ENCODE measurements at places on chromosomes 7 and 10. TPM values are rescaled to one million over a fixed set of nuclear protein-coding genes. Genes with fewer than 3 reads are reported as not detected.

The DMBT1 gene
- 42.2 TPM for total RNA-seq

The C10orf62 gene
- total RNA-seq = not detected

The TBX20 gene
- total RNA-seq = not detected

The FXYD4 gene
- not detected for total RNA-seq

The PRKRIP1 gene
- 27.5 TPM for total RNA-seq

The NACAD gene
- 5.2 TPM for total RNA-seq

The TUBAL3 gene
- total RNA-seq = 29.5 TPM

The RELN gene
- 1.00 TPM for total RNA-seq

DNA sequence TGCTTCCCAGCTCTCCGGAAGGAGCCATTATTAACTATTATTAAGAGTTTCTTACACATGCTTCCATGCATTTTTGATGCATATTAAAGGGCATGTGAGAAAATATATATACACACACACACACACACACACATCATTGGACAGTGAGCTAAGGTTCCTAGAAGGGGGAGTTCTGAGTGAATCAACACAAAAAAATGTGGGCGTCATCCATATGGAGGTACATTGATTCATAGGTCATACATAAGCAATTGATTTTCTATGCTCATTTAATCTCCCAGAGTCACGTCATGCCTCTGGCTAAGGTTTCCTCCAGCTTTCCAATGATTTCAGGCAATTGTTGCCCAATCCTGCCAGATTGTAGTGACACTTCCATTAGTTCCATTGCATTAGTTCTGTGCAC, 269.4 kb downstream of the DNAJB9 start:
- H3K27me3 ChIP-seq = no peaks in the 10 kb centered on the region
- H3K4me1 ChIP-seq = no peaks in the 10 kb centered on the region
- H3K36me3 ChIP-seq = no peaks in the 10 kb centered on the region
- no peak overlapping the region for H3K27ac ChIP-seq
- DNase-seq = no peak
- no peak overlapping the region for H3K4me3 ChIP-seq

GRCh38 chr10:4649886-4650508, 176.0 kb upstream of the AKR1E2 start:
- H3K27ac ChIP-seq = no peak overlapping the region
- H3K4me1 ChIP-seq = no peaks in the 10 kb centered on the region
- H3K27me3 ChIP-seq = no peaks in the 10 kb centered on the region
- no peaks in the 10 kb centered on the region for H3K36me3 ChIP-seq
- no peak overlapping the region for H3K4me3 ChIP-seq
- DNase-seq = no peak

GRCh38 chr7:122305475-122306319, 1.1 kb upstream of the FEZF1 start:
- no peak overlapping the region for H3K4me3 ChIP-seq
- H3K27me3 ChIP-seq = peaks cover 100% of the 10 kb centered on the region
- no peak for DNase-seq

DNA sequence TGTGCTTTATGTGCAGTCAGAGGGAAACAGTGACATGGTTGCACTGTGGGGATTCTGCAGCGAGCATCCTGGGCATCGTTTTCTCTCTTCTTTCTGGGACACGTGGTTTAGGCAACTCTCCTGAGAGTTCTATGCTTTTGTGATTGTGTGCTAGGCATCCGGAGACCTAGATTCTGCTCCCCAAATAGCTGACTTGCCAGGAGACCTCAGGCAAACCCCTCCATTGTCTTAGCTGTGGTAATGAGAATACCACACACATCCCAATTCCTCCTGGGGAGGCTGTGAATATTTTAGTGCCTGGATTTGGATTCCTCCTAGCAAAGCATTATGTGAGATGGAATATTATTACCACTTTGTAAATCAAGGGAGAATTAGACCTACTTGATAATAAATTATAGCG, 611.9 kb upstream of the C7orf33 start:
- H3K36me3 ChIP-seq = no peaks in the 10 kb centered on the region
- H3K4me1 ChIP-seq = no peaks in the 10 kb centered on the region
- no peak overlapping the region for H3K27ac ChIP-seq
- H3K4me3 ChIP-seq = no peak overlapping the region

DNA sequence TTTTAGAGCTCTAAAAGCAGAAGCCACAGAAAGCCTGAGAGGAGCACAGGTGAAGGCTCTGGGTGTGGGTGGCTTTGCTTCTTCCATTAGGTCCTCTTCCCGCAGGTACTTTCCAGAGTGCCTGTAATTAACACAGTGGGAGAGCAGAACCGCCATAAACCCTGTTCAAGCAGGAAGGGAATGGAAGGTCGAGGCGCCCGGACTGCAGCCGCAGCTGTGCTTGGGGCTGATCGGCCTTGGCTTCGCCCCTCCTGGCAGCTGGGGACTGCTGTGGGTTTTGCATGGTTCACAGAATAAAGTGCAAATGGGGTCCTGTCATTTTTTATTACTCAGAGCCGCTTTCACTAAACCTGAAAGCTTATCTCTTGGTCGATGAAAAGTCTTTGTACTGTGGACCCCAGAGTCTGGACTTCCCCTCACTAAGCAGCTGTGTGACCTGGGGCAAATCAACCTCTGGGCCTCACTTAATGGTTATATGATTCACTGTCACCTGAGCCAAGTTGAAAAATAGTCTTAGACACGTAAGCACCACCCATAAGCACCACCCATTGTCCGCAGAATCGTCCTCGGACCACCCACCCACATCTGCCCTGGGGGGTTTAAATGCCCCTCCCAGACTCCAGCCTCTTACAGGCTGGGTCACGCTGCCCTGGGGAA, 100.9 kb downstream of the XRCC2 start:
- H3K4me1 ChIP-seq = no peaks in the 10 kb centered on the region
- no peak for DNase-seq
- H3K27ac ChIP-seq = no peak overlapping the region

- H3K4me3 ChIP-seq = no peak overlapping the region
- no peaks in the 10 kb centered on the region for H3K36me3 ChIP-seq
- peaks cover 6% of the 10 kb centered on the region for H3K4me1 ChIP-seq
Observed at GRCh38 chr7:110835849-110836248, 255.1 kb upstream of the LRRN3 start.

DNA sequence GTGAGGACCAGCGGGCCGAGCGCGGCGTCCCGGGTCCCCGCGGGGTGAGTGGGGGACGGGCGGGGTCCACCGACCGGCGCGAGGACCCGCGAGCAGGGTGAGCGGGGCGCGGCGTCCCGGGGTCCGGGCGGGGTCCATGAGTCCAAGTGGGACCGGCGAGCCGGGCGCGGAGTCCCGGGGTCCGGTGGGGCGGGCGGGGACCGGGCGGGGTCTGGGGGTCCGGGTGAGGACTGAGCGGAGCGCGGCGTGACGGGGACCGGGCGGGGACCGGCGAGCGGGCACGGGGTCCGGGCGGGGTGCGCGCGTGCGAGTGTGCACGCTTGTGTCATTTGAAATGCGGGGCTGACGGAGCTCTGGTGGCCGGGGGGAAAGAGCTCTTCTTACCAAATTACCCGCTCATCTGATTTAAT, 765 bp downstream of the CELF2 start:
- peak; percentile 33 for DNase-seq
- no peaks in the 10 kb centered on the region for H3K36me3 ChIP-seq
- peak overlapping the region; percentile 79 for H3K4me3 ChIP-seq
- peak overlapping the region; percentile 90 for H3K27ac ChIP-seq

DNA sequence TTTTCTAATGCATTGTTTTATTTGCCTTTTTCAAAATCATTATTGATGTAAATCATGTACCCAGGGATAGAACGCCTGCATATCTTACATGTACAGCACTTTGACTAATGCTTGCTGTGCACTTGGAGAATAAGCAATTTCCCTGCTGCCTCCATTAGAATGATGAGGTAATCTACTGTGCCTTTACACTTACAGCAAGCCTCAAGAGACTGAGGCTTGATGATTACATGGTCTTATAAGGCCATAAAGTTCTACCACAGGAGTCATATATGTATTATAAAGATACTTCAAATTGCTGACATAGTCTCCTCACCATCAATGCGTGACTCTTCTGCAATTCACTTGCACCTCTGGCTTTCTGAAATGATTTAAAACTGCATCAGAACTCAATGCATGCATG, 328.6 kb upstream of the HGF start:
- no peak overlapping the region for H3K27ac ChIP-seq
- no peak overlapping the region for H3K4me3 ChIP-seq
- H3K27me3 ChIP-seq = no peaks in the 10 kb centered on the region
- DNase-seq = no peak
- H3K36me3 ChIP-seq = no peaks in the 10 kb centered on the region

- peak overlapping the region; percentile 13 for H3K4me3 ChIP-seq
- DNase-seq = peak; percentile 49
- H3K36me3 ChIP-seq = no peaks in the 10 kb centered on the region
- no peaks in the 10 kb centered on the region for H3K27me3 ChIP-seq
- H3K27ac ChIP-seq = peak overlapping the region; percentile 71
Observed at GRCh38 chr10:59872892-59873463, 33.4 kb downstream of the CCDC6 start.

- peak; percentile 47 for DNase-seq
- H3K36me3 ChIP-seq = no peaks in the 10 kb centered on the region
- H3K27me3 ChIP-seq = no peaks in the 10 kb centered on the region
- peak overlapping the region; percentile 95 for H3K27ac ChIP-seq
Observed at GRCh38 chr7:150406567-150407421, 27.7 kb downstream of the ZNF775 start.

DNA sequence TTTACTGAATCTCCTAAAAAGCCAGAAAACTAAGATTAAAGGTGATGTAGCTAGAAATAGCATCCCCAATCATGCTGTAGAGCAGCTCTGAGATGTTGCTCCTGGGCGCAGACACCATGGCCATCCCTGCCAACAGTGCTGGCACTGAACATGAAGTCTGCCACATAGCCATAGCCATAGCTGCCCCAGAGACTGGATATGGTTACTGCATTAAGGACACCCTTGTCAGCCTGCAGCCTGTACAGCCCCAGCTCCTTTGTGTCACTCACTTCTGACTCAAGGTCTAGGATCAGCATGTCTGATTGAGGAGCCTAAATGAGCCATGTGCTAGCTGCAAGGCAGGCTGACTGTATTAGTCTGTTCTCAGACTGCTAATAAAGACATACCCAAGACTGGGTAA, 284.6 kb downstream of the RPS24 start:
- no peaks in the 10 kb centered on the region for H3K27me3 ChIP-seq
- no peaks in the 10 kb centered on the region for H3K4me1 ChIP-seq
- no peaks in the 10 kb centered on the region for H3K36me3 ChIP-seq
- DNase-seq = no peak
- no peak overlapping the region for H3K27ac ChIP-seq
- no peak overlapping the region for H3K4me3 ChIP-seq

DNA sequence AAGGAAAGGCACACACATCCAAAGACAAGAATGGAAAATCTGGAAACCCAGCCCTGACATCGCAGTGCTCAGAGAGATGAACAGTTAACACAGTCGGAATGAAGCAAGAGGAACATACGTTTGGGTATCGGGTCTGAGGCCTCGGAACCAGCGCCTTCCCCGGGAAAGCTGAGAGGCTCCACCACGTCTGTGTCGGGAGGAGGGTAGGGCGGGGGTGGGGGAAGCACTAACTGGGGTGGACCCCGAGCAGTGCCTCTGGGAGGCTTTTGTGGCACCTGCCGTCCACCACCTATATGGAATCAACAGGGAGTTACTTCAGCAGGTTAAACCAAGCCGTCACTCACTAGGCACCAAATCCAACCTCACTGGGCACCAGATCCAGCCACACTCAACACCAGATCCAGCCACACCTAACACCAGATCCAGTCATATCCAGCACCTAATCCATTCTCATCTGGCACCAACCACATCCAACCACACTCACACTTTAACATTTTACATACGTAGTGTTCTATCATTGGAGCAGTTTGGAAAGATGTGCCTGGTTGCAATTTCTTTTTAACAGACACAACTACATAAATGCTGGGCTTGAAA, 233.6 kb downstream of the COBL start:
- H3K4me1 ChIP-seq = no peaks in the 10 kb centered on the region
- H3K27me3 ChIP-seq = no peaks in the 10 kb centered on the region
- H3K27ac ChIP-seq = no peak overlapping the region
- H3K36me3 ChIP-seq = no peaks in the 10 kb centered on the region

DNA sequence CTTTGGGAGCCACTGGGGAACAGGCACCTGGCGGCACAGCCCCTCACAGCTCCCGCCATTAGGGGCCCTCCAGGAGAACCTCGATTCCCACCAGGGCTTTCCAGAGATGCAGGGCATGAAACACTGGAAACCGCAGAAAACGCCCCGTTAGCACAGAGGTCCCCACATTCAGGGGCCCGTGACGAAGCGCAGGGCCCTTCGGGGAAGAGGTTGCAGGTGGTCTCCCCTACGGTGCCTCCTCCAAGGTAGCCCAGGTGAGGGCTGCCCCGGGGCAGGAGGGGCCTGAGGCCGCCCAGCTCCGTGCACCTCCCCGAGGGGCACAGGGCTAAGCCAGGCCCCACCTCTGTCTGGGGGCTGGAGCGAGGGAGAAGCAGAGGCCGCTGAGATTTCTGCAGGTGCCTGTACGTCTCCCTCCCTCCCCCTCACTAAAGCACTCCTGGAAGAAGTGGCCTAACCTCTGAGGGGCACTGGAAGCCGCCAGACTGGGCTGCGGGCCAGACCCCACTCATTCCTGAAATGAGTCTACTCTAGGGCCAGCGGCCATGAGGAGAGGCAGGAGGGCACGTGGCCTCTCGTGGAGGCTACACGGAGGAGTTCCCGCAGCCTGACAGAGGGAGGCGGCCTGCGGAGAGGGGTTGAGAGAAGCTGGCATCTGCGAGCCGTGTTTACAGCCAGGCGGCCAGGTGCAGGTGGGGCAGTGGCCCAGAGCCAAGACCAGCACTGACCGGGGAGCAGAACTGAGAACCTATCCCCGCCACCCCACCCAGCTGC, 6.9 kb downstream of the PDGFA start:
- no peaks in the 10 kb centered on the region for H3K27me3 ChIP-seq
- H3K27ac ChIP-seq = peak overlapping the region; percentile 69
- peaks cover 51% of the 10 kb centered on the region for H3K4me1 ChIP-seq
- H3K4me3 ChIP-seq = no peak overlapping the region
- no peaks in the 10 kb centered on the region for H3K36me3 ChIP-seq
- peak; percentile 84 for DNase-seq

GRCh38 chr10:103125323-103126267, 67.5 kb downstream of the NT5C2 start:
- H3K27ac ChIP-seq = no peak overlapping the region
- no peaks in the 10 kb centered on the region for H3K27me3 ChIP-seq
- no peaks in the 10 kb centered on the region for H3K36me3 ChIP-seq
- no peak for DNase-seq
- no peak overlapping the region for H3K4me3 ChIP-seq

DNA sequence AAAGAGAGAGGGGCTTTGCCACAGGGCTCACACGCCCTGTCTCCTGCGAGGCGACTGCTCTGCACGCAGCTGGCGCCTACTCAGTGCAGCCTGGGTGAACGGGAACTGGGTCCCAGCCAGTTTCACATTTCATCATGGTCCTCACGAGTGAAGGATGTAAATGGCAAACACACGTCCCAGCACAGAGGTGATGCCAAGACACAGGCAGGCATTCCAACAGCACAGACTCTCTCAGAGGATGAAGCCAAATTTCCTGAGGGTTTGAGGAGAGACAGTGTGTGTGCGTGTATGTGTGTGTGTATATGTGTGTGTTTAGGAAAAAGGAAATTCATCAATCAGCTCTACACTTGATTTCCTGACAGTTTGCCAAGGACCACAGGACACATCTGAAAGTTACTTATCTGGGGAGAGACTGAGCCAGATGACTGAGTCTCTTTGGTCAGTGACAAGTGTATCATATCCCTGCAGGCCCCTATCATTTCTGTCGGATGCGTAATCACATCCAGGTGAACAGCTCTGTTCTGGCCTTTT, 53.9 kb downstream of the CHST15 start:
- no peak overlapping the region for H3K27ac ChIP-seq
- H3K27me3 ChIP-seq = no peaks in the 10 kb centered on the region
- H3K4me1 ChIP-seq = no peaks in the 10 kb centered on the region

All from transverse colon (tissue), 4 donors.